Nephron progenitor cell (in vitro differentiated cells): ENCODE measurements at places on chromosomes 11 and 22.

DNA sequence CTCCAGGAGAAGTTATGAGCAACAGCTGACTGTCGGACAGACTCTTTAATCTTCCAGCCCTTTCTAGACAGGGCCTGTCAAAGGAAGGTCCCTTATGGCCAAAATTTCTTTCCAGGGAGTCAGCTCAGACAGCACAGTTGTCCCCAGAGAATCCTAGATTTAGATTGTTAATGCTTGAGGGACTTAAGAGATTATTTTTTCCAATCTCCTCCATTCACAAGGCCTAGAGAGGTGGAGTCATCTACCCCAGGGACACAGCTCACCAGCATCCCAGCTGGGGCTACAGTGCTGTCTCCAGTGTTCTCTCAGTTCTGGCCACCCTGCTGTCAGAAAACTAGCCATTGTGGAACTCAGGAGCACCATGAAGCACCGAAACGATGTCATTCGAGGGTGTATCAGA, 7.8 kb downstream of the DSCAML1 start:
- no peaks in the 10 kb centered on the region for H3K36me3 ChIP-seq
- H3K27ac ChIP-seq = no peak overlapping the region
- no peak overlapping the region for H3K4me3 ChIP-seq
- H3K4me1 ChIP-seq = peaks cover 22% of the 10 kb centered on the region
- peaks cover 89% of the 10 kb centered on the region for H3K27me3 ChIP-seq

DNA sequence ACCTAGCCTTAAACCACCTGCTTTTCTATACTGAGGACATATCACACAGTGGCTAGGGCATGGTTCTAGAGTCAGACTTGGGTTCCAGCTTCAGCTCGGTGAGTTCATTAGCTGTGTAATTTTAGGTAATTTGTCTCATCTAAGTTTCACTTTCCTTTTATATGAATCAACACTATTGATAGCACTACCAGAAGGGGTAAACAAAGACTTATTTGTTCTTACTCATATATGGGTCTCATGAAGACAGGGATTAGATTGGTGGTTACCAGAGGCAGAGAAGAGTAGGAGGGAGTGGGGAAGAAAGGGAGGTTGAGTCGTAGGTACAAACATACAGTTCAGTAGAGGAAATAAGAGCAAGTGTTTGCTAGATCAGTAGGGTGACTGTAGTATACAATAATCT, 924.7 kb downstream of the OPCML start:
- H3K4me3 ChIP-seq = no peak overlapping the region
- peaks cover 29% of the 10 kb centered on the region for H3K27me3 ChIP-seq

GRCh38 chr11:65274735-65275682, 13.2 kb downstream of the POLA2 start:
- no peak overlapping the region for H3K27ac ChIP-seq
- H3K4me3 ChIP-seq = no peak overlapping the region
- no peaks in the 10 kb centered on the region for H3K27me3 ChIP-seq
- DNase-seq = peak; percentile 57
- H3K4me1 ChIP-seq = no peaks in the 10 kb centered on the region

- H3K27me3 ChIP-seq = no peaks in the 10 kb centered on the region
- no peak overlapping the region for H3K4me3 ChIP-seq
- H3K36me3 ChIP-seq = peaks cover 67% of the 10 kb centered on the region
- no peak for DNase-seq
Observed at GRCh38 chr11:92880381-92880780, 89.1 kb upstream of the MTNR1B start.

GRCh38 chr11:134026655-134027343, 42.1 kb upstream of the JAM3 start:
- H3K27ac ChIP-seq = no peak overlapping the region
- peaks cover 53% of the 10 kb centered on the region for H3K4me1 ChIP-seq
- H3K36me3 ChIP-seq = no peaks in the 10 kb centered on the region
- peak; percentile 83 for DNase-seq
- peaks cover 78% of the 10 kb centered on the region for H3K27me3 ChIP-seq

DNA sequence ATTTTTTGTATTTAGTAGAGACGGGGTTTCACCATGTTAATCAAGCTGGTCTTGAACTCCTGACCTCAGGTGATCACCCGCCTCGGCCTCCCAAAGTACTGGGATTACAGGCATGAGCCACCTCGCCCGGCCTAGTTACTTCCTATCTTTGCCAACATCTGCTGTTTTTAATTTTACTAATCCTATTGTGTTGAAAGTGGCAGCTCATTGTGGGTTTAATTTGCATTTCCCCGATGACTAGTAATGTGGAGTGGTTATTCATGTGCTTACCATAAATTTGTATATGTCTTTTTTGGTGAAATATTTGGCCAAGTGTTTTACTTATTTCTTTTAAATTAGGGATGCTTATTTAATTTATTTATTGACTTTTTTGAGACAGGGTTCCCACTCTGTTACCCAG, 74.2 kb upstream of the SLC25A18 start:
- H3K27ac ChIP-seq = no peak overlapping the region
- peaks cover 21% of the 10 kb centered on the region for H3K4me1 ChIP-seq
- peaks cover 69% of the 10 kb centered on the region for H3K36me3 ChIP-seq
- H3K4me3 ChIP-seq = no peak overlapping the region
- DNase-seq = no peak
- no peaks in the 10 kb centered on the region for H3K27me3 ChIP-seq

DNA sequence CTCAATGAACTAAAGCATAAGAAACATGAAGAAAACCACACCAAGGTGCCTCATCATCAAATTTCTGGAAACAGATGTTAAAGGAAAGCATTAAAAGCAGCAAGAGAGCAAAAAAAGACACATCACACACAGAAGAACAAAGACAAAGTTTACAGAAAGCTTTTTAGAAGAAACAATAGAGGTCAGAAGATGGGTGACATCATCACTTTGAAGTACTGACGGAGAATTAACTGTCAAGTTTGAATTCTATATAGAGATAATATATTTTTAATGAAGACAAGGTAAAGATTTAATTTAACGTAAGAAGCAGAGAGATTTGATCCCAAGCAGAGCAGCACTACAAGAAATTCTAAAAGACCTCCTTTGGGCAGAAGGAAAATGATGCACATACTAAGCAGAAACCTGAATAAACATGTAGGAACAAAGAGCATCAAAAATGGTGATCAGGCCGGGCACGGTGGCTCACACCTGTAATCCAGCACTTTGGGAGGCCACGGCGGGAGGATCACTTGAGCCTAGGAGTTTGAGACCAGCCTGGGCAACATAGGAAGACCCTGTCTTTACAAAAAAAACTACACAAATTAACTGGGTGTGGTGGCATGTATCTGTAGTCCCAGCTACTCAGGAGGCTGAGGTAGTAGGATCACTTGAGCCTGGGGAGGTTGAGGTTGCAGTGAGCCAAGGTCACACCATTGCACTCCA, 63.3 kb upstream of the RTL6 start:
- no peaks in the 10 kb centered on the region for H3K36me3 ChIP-seq
- peaks cover 11% of the 10 kb centered on the region for H3K27me3 ChIP-seq
- H3K4me3 ChIP-seq = no peak overlapping the region
- no peak overlapping the region for H3K27ac ChIP-seq

DNA sequence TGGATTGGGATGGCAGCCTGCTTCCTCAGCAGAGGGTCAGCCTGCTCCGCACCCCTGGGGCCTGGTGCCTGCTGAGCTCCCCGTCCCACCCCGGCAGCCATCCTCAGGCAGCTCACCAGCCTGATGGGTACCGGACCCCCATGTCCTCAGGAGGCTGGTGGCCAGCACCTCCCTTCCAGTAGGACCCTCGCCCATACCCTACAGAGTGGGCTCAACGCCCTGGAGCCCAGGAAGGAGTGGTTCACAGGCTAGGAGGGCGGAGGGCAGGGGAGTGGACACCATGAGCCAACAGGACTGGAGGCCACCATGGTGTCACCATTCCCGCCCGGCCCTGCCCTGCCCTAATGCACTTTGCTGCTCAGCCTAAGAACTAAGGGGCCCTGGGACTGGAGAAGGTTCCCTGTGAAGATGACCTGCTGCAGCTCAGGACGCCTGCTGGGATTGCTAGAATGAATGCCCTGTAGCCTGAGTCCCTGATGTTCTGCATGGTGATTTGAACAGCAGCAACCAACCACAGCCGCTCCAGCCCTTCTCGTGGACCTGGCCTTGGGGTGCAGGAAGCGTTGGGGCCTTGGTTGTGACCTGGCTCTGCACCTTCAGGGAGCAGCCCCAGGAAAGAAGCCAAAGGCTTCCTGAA, 1080.8 kb downstream of the BRD1 start:
- no peak for DNase-seq
- no peaks in the 10 kb centered on the region for H3K36me3 ChIP-seq
- H3K27me3 ChIP-seq = peaks cover 5% of the 10 kb centered on the region
- H3K27ac ChIP-seq = no peak overlapping the region
- H3K4me3 ChIP-seq = no peak overlapping the region
- no peaks in the 10 kb centered on the region for H3K4me1 ChIP-seq

DNA sequence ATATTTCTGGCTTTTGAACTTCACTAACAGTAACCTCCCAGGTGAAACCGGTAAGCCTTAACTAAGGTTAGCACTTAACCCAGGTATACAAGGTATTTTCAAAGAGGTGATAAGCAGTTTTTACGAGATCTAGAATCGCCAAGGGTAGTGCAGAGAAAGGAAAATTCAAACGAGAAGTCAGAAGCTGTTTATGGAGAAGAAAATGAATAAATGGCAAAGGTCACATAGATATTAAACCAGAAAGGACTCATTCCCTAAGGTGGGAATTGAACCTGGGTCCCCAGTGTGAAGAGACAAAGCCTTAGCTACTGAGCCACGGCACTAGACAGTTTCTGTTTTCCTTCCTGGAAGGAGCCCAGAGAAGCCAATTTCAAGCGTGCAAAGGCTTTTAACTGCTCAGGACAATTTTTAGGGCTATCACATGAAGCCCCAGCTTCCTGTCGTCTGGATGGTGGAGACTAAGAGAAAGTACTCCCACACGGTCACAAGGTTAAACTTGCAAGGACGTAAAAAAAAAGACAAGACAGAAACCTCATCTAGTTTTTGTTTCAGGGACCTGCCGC, 5.7 kb upstream of the C1QTNF6 start:
- H3K36me3 ChIP-seq = peaks cover 22% of the 10 kb centered on the region
- peak overlapping the region; percentile 33 for H3K27ac ChIP-seq
- no peaks in the 10 kb centered on the region for H3K27me3 ChIP-seq
- H3K4me3 ChIP-seq = no peak overlapping the region
- peaks cover 52% of the 10 kb centered on the region for H3K4me1 ChIP-seq

DNA sequence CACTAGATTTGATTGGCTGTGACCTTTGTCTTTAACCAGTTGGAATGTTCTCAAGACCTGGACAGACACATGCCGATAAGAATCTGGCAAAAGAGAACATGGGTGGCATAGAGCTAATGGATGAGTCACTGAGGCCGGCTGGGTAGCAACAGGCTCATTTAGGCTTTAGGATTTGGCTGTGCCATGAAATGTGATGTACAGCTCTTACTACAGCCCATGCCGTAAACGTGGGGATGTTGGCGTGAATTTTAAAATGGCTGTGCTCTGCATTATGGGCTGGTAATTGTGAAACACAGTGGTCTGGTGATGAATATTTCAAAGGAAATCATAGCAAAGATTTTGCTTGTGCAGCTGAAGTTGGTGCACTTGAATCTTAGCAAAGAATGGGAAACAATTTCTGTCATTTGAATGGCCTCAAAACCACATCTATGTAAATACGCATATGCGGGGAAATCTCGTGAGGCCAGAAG, 332.4 kb downstream of the TBC1D22A start:
- H3K4me3 ChIP-seq = no peak overlapping the region
- H3K27me3 ChIP-seq = peaks cover 15% of the 10 kb centered on the region
- DNase-seq = no peak
- peak overlapping the region; percentile 48 for H3K27ac ChIP-seq
- peaks cover 42% of the 10 kb centered on the region for H3K4me1 ChIP-seq

DNA sequence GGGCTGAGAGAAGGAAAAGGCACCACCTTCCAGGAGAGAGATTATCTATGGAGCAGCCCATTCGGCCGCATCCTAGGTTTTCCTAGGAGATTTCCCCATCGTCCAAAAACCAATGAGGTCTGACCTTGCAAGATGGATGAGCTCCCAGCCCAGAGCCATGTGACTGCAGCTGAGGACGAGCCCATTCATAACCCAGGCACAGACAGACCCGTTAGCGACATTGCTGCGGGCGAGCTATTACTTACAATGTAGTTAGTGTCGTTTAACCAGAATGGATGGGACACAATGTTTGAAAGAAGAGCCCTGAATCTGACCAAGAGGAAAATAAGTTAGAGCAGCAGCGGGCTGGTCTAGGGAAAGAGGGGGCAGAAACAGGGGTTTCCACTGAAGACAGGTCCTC, 395.9 kb upstream of the CADM1 start:
- peaks cover 39% of the 10 kb centered on the region for H3K4me1 ChIP-seq
- no peak overlapping the region for H3K4me3 ChIP-seq
- H3K27me3 ChIP-seq = no peaks in the 10 kb centered on the region
- no peaks in the 10 kb centered on the region for H3K36me3 ChIP-seq
- H3K27ac ChIP-seq = no peak overlapping the region

GRCh38 chr22:39715778-39716495, 145.4 kb downstream of the CACNA1I start:
- no peaks in the 10 kb centered on the region for H3K36me3 ChIP-seq
- peaks cover 9% of the 10 kb centered on the region for H3K27me3 ChIP-seq
- peak overlapping the region; percentile 39 for H3K27ac ChIP-seq
- DNase-seq = no peak

GRCh38 chr22:17566776-17567175, 3.5 kb downstream of the SLC25A18 start:
- H3K4me3 ChIP-seq = no peak overlapping the region
- H3K27ac ChIP-seq = no peak overlapping the region
- H3K27me3 ChIP-seq = peaks cover 3% of the 10 kb centered on the region
- H3K36me3 ChIP-seq = peaks cover 14% of the 10 kb centered on the region
- peaks cover 48% of the 10 kb centered on the region for H3K4me1 ChIP-seq

- peaks cover 43% of the 10 kb centered on the region for H3K36me3 ChIP-seq
- H3K27ac ChIP-seq = no peak overlapping the region
- H3K4me3 ChIP-seq = no peak overlapping the region
- H3K27me3 ChIP-seq = peaks cover 6% of the 10 kb centered on the region
- H3K4me1 ChIP-seq = no peaks in the 10 kb centered on the region
- DNase-seq = no peak
Observed at GRCh38 chr11:763073-763463, 14.2 kb downstream of the GATD1 start.

- no peak overlapping the region for H3K27ac ChIP-seq
- H3K4me1 ChIP-seq = peaks cover 15% of the 10 kb centered on the region
- DNase-seq = no peak
- peaks cover 6% of the 10 kb centered on the region for H3K27me3 ChIP-seq
Observed at GRCh38 chr11:34139346-34139745, 33.9 kb downstream of the NAT10 start.

DNA sequence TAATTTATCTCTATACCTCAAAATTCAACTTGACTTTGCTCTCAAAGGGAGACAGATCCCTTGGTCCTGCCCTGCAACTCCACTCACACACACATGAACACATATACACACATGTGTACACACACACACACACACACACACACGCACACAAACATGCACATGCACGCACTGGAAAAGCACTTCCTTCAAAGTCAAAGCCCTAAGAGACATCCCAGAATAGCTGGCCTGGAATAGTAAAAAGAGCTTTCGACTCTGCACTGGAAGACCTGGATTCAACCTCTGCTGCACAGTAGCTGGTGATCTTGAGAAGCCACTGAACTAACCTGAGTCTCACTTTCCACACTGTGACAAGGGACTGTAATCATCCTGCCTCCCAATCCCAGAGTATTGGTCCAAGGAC, 26.8 kb downstream of the TENM4 start:
- peaks cover 29% of the 10 kb centered on the region for H3K36me3 ChIP-seq
- H3K4me3 ChIP-seq = no peak overlapping the region
- no peak for DNase-seq
- peaks cover 3% of the 10 kb centered on the region for H3K27me3 ChIP-seq
- H3K27ac ChIP-seq = no peak overlapping the region

- peaks cover 3% of the 10 kb centered on the region for H3K4me1 ChIP-seq
- no peaks in the 10 kb centered on the region for H3K36me3 ChIP-seq
- DNase-seq = no peak
- peaks cover 36% of the 10 kb centered on the region for H3K27me3 ChIP-seq
- no peak overlapping the region for H3K27ac ChIP-seq
Observed at GRCh38 chr11:70183483-70184176, 19.5 kb upstream of the FADD start.

GRCh38 chr11:90661233-90661632, 438.4 kb upstream of the CHORDC1 start:
- peaks cover 3% of the 10 kb centered on the region for H3K27me3 ChIP-seq
- H3K36me3 ChIP-seq = no peaks in the 10 kb centered on the region
- no peaks in the 10 kb centered on the region for H3K4me1 ChIP-seq
- DNase-seq = no peak
